ENCODE measurements at places on chromosomes 2 and 18. TPM values are rescaled to one million over a fixed set of nuclear protein-coding genes. Genes with fewer than 3 reads are reported as not detected.

- no peaks in the 10 kb centered on the region for H3K36me3 ChIP-seq
- no peaks in the 10 kb centered on the region for H3K27me3 ChIP-seq
- DNase-seq = no peak
These were observed 370.4 kb downstream of the SUCLG1 start for GRCh38 chr2:84088656-84089055.

- H3K27ac ChIP-seq = no peak overlapping the region
- peaks cover 6% of the 10 kb centered on the region for H3K4me1 ChIP-seq
- DNase-seq = no peak
- no peaks in the 10 kb centered on the region for H3K27me3 ChIP-seq
- no peak overlapping the region for H3K4me3 ChIP-seq
These were observed 793.0 kb upstream of the FANCL start for GRCh38 chr2:59034106-59034505.

DNA sequence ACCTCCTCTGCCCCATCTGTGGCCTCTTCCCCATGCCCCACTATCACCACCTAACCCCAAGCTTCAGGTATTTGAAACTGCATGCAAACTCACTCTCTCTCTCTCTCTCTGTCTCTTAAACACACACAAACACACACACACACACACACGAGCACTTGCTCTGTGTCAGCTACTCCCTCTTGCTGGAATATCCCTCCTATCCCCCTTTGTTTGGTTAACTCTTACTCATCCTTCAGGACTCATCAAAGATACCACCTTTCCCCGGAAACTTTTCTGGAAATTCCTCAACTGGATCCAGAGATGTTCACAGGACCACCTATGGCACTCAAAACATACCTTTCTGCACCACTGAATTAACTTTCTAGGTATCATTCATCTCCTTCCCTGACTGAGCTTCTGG, 222.8 kb upstream of the TMEM200C start:
- H3K36me3 ChIP-seq = no peaks in the 10 kb centered on the region
- H3K4me3 ChIP-seq = no peak overlapping the region
- no peaks in the 10 kb centered on the region for H3K27me3 ChIP-seq
- no peak for DNase-seq

- H3K4me3 ChIP-seq = no peak overlapping the region
- DNase-seq = no peak
- no peak overlapping the region for H3K27ac ChIP-seq
- H3K36me3 ChIP-seq = no peaks in the 10 kb centered on the region
- no peaks in the 10 kb centered on the region for H3K27me3 ChIP-seq
These were observed 8.4 kb downstream of the BARD1 start for GRCh38 chr2:214801068-214801467.

GRCh38 chr2:191650896-191651773, 26.8 kb upstream of the NABP1 start:
- H3K27me3 ChIP-seq = no peaks in the 10 kb centered on the region
- H3K36me3 ChIP-seq = no peaks in the 10 kb centered on the region
- H3K27ac ChIP-seq = no peak overlapping the region
- H3K4me1 ChIP-seq = no peaks in the 10 kb centered on the region
- H3K4me3 ChIP-seq = no peak overlapping the region

GRCh38 chr18:50879302-50880118, 592 bp downstream of the ME2 start:
- peak overlapping the region; percentile 85 for H3K27ac ChIP-seq
- no peaks in the 10 kb centered on the region for H3K36me3 ChIP-seq
- no peak for DNase-seq
- peak overlapping the region; percentile 76 for H3K4me3 ChIP-seq
- H3K4me1 ChIP-seq = peaks cover 17% of the 10 kb centered on the region

GRCh38 chr2:226378753-226379705, 420.6 kb downstream of the IRS1 start:
- H3K4me3 ChIP-seq = no peak overlapping the region
- H3K27me3 ChIP-seq = no peaks in the 10 kb centered on the region
- peak; percentile 47 for DNase-seq
- H3K36me3 ChIP-seq = no peaks in the 10 kb centered on the region
- peak overlapping the region; percentile 10 for H3K27ac ChIP-seq

DNA sequence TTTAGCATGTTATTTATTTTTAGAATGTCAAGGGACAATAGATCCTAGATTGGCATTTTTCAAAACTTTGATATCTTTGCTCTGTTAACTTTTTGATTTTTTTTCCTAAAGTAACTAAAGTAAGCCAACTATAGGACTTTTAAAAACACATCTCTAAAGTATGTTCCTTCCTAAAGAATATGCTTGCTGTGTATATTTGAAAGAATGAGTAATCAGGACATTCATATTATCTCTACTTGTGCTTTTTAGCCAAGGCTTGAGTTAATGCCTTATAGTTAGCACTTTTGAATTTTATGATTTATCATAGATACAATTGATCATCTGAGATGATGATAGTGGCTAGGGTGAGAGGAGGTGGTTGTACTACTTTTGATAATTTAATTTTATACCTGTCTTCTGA, 93.6 kb downstream of the BABAM2 start:
- DNase-seq = no peak
- no peak overlapping the region for H3K27ac ChIP-seq
- no peak overlapping the region for H3K4me3 ChIP-seq
- H3K27me3 ChIP-seq = no peaks in the 10 kb centered on the region
- H3K36me3 ChIP-seq = no peaks in the 10 kb centered on the region

DNA sequence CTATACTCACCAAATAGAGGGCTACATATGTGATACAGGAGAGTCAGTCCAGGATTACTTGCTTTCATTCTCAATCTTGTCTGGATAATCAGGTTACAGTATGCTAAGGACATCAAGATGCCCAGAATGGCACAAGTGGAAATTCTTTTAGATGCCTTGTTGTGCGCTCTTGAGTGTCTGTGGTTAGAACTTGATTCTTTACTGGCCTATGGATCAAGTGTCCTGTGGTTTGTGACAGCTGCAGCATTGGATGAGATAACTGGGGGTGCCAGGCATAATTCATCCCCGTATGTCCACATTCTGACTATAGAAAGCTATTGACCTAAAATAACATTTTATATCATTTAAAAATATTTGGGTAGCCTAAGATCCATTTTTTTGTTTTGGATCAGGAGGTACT, 40.1 kb downstream of the CDC42EP3 start:
- no peak overlapping the region for H3K4me3 ChIP-seq
- no peaks in the 10 kb centered on the region for H3K36me3 ChIP-seq
- no peak overlapping the region for H3K27ac ChIP-seq
- peaks cover 11% of the 10 kb centered on the region for H3K4me1 ChIP-seq

- H3K27ac ChIP-seq = peak overlapping the region; percentile 34
- H3K4me3 ChIP-seq = no peak overlapping the region
- peaks cover 10% of the 10 kb centered on the region for H3K4me1 ChIP-seq
- peak; percentile 69 for DNase-seq
These were observed 84.6 kb downstream of the DNMT3A start for GRCh38 chr2:25257032-25257552.

DNA sequence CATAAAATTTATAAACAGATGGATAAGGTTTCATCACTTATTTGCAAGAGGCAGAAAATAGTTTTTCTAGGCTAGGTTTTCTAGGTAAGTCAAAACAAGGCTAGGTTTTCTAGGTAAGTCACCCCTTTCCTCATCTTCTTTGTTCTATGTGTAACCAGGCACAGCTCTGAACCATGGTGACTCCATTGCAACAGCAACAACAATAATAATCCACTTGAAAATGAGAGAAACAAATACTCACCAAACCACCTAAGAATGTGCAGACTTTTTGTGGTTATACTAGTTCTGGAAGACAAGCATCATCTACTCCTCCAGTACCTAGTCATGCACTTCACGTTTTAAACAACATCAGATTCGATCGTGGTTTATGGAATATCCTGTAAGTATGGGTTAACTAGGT, 237.4 kb upstream of the ACVR2A start:
- H3K27ac ChIP-seq = no peak overlapping the region
- no peak for DNase-seq
- no peak overlapping the region for H3K4me3 ChIP-seq
- no peaks in the 10 kb centered on the region for H3K4me1 ChIP-seq
- no peaks in the 10 kb centered on the region for H3K27me3 ChIP-seq

DNA sequence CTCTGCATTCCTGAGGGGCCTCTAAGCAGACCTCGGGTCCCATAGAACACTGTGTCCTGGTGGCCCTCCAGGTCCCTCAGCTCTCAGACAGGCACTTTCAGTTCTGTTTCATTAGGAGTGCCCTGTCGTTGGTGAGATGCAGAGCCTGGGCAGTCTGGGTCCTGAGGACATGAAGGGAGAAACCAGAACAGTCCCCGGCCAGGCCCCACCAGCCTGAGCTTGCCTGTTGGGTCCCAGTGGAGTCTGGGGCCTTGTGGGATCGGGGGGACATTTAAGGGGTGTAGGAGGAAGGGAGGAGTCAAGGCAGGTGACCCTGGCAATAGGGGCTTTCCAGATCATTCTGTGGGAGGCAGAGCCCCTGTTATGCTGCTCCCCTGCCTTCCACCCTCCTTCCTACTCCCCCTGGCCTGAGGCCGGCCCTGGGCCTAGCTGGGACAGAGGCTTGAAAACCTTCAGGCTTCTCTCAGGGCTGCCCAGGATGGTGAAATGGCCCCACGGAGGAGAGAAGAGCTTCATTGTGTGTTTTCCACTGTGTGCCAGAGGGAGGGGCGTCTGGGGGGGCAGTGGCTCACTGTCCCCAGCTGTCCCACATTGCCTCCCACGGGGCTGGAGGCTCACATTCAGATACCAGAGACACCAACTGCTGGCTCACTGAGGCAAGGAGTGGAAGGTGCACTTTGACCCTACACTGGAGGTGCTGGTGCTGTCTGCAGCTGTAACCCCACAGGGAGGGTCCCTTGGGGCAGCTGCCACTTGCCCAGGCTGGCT, 26.6 kb upstream of the CATIP start:
- peak overlapping the region; percentile 2 for H3K27ac ChIP-seq
- peaks cover 33% of the 10 kb centered on the region for H3K4me1 ChIP-seq
- no peaks in the 10 kb centered on the region for H3K27me3 ChIP-seq
- no peaks in the 10 kb centered on the region for H3K36me3 ChIP-seq
- no peak overlapping the region for H3K4me3 ChIP-seq

- no peak for DNase-seq
- H3K27me3 ChIP-seq = no peaks in the 10 kb centered on the region
- H3K36me3 ChIP-seq = no peaks in the 10 kb centered on the region
- no peaks in the 10 kb centered on the region for H3K4me1 ChIP-seq
- H3K27ac ChIP-seq = no peak overlapping the region
- no peak overlapping the region for H3K4me3 ChIP-seq
These were observed 189.9 kb downstream of the NCKAP5 start for GRCh38 chr2:133378386-133378785.

- no peak overlapping the region for H3K4me3 ChIP-seq
- no peaks in the 10 kb centered on the region for H3K36me3 ChIP-seq
- H3K27me3 ChIP-seq = no peaks in the 10 kb centered on the region
- DNase-seq = no peak
These were observed 121.1 kb downstream of the LAMA3 start for GRCh38 chr18:23810396-23810795.

DNA sequence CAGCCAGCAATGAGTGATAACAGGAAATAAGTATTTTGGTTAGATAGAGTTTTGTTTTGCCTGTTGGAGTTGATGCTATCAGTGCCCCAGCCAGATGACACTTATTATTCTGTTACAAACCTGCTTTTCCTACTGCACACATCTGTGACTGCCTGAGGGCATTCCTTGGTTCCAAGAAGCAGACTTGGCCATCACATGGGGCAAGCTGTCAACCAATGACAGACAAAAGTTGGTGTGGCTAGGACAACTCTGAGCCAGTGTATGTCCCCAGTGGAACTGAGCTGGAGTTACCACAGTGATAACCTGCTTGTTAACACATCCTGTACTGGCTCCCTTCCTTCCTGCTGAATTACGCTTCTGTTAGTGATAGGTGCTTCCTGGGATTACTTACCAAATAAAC, 54.5 kb downstream of the FAM171B start:
- no peaks in the 10 kb centered on the region for H3K36me3 ChIP-seq
- no peak overlapping the region for H3K4me3 ChIP-seq
- no peak for DNase-seq
- no peaks in the 10 kb centered on the region for H3K4me1 ChIP-seq
- H3K27me3 ChIP-seq = no peaks in the 10 kb centered on the region

DNA sequence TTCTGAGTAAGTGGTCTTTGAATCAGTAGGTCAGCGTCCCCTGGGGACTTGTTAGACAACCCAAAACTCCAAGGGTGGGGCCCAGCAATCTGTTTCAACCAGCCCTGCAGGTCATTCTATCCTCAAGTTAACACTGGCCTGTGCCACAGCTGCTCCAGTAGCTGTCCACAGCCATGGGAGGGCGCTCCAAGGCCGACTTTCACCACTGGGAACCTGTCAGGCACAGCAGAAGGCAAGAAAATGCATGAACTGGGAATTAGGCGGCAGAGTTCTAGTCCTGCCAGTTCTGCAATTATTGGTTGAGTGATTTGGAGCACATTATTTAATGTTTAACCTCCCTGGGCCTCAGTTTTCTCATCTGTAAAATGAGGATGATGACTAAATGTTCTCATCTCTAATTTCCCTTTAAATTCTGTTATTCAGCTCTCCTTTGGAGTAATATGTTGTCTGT, 17.4 kb upstream of the MRPL33 start:
- H3K4me3 ChIP-seq = no peak overlapping the region
- H3K27me3 ChIP-seq = no peaks in the 10 kb centered on the region
- DNase-seq = peak; percentile 87
- H3K4me1 ChIP-seq = peaks cover 21% of the 10 kb centered on the region
- no peaks in the 10 kb centered on the region for H3K36me3 ChIP-seq

GRCh38 chr2:136750065-136750464, 15.3 kb upstream of the THSD7B start:
- no peak overlapping the region for H3K27ac ChIP-seq
- H3K4me3 ChIP-seq = no peak overlapping the region
- H3K36me3 ChIP-seq = no peaks in the 10 kb centered on the region
- no peak for DNase-seq

- DNase-seq = no peak
- H3K27me3 ChIP-seq = no peaks in the 10 kb centered on the region
- H3K27ac ChIP-seq = no peak overlapping the region
- H3K36me3 ChIP-seq = no peaks in the 10 kb centered on the region
- H3K4me1 ChIP-seq = no peaks in the 10 kb centered on the region
These were observed 79.1 kb downstream of the CACNB4 start for GRCh38 chr2:152019732-152020131.

Gene CABYR
- 5.3 TPM for total RNA-seq

Gene COLEC11
- 22.6 TPM for total RNA-seq

Gene NPAS2
- total RNA-seq = 8.3 TPM

Gene TBC1D8
- 15.8 TPM for total RNA-seq

Gene CCDC178
- 0.64 TPM for total RNA-seq

Gene TSPYL6
- not detected for total RNA-seq

Gene C2orf92
- 2.1 TPM for total RNA-seq

Gene CHRND
- not detected for total RNA-seq

Gene NEB
- total RNA-seq = 3.3 TPM

Gene AQP12A
- total RNA-seq = not detected

Measured in hepatocyte (in vitro differentiated cells).